T47D (cell line): ENCODE measurements at places on chromosomes 3 and 15.

GRCh38 chr3:23580096-23580713 is 225.6 kb upstream of the UBE2E1 start:
- DNase-seq, result no peak

- no peak for DNase-seq
Measured at GRCh38 chr3:134336587-134336986, 37.7 kb downstream of the AMOTL2 start.

GRCh38 chr15:39801641-39802309 is 19.1 kb upstream of the FSIP1 start:
- DNase-seq, result peak; percentile 34

- no peak for DNase-seq
Measured at GRCh38 chr3:171556148-171556547, 95.9 kb upstream of the TNIK start.

DNA sequence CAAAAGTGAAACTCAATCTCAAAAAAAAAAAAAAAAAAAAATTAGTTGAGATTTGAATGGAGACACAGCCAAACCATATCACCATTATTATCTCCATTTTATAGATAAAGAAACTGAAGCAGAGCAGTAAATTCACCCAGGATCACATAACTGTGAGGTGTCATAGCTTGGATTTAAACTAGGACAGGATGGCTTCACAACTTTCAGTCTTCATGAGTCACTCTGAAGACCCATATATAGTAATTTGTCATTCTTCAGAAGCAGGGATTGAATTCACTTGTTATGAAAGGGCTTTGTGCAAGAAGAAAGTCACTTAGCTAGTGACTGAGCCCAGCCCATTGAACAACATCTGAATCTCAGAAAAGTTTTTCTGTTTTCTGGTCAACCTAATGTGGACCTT is 60.5 kb upstream of the LRIG1 start:
- DNase-seq, result no peak

DNA sequence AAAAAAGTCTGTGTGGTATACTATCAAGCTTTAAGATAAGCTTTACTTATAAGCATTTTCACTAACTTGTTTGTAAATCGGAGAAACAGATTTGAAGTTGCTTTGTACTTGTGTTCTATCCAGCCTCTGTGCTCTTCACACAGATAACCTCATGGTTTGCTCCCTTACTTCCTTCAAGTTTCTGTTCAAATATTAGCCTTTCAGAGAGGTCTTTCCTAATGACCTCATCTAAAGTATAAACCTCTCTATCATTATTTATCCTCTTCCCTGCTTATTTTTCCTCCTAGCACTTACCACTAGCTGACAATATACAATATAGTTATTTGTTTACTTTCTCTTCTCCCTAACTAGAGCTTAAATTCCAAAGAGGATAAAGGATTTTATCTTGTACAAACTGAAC is 180.0 kb downstream of the CBLB start:
- DNase-seq, result no peak

- no peak for DNase-seq
Measured at GRCh38 chr15:80856400-80856799, 77.2 kb downstream of the CEMIP start.

DNA sequence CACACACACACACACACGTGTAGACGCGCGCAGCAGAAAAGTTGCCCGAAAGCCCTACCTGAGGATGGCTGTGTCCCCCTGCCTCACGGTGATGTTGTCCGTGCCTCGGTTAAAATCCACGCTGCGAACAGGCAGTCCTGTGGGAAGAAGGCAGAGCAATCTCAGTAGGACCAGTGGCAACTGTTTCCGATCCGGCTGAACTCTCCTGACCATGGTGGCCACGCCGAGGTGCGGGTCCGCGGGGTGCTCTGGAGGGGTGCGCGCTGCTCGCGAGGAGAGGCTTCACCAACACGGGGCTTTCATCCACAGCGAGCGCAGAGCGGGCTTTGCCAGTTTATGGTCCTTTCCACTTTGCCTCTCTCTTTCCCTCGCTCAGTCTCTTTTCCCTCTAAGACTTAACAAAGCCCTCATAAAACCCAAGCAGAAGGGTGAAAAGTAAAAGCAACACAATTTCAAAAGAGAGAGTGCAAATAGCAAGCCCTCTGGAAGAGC is 422 bp downstream of the LSAMP start:
- no peak for DNase-seq

- no peak for DNase-seq
Measured at GRCh38 chr15:78192826-78193594, 41.4 kb downstream of the ACSBG1 start.

DNA sequence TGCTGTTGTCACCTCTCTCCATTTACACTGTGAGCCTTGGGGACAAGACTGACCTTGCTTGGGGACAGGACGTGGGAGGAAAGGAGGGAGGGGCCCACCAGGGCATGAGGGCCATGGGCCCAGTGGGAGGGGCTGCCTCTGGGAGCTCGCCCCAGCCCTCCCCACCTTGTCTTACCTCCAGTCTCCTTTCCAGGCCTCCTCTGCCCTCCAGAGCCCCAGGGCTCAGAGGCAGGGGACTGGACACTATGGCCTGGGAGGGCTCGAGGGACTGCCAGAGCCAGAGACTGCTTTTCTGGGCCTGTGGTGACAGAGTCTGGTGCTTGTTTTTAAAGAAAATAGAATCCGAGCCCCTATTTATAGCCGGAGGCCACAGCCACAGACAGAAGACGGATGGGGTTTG is 10.2 kb downstream of the CSPG4 start:
- no peak for DNase-seq

GRCh38 chr15:98801234-98801561 is 152.9 kb downstream of the IGF1R start:
- no peak for DNase-seq

- DNase-seq, result no peak
Measured at GRCh38 chr15:78878356-78878755, 5.7 kb downstream of the MORF4L1 start.

- DNase-seq, result no peak
Measured at GRCh38 chr15:66226736-66227135, 26.8 kb downstream of the MEGF11 start.

DNA sequence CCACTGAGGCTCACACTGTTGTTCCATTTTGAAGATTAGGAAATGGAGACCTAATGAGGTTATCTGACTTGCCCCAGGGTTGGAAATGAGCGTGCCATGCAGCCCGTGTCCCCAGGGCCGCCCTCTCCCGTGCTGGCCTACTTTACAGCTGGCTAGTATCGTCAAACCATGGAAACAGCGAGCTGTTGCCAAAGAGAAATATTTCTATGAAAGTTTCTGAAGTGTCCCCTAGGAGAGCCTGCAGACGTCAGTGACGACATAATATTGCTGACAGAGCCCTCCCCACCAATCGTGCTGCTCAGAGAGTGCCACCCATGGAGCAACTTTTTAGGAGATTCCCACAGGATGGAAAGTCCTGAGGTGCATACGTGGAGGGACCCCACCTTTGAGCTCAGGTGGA is 11.2 kb upstream of the FAM174B start:
- peak; percentile 39 for DNase-seq

GRCh38 chr15:78422571-78423340 is 15.3 kb upstream of the IREB2 start:
- DNase-seq, result peak; percentile 71

DNA sequence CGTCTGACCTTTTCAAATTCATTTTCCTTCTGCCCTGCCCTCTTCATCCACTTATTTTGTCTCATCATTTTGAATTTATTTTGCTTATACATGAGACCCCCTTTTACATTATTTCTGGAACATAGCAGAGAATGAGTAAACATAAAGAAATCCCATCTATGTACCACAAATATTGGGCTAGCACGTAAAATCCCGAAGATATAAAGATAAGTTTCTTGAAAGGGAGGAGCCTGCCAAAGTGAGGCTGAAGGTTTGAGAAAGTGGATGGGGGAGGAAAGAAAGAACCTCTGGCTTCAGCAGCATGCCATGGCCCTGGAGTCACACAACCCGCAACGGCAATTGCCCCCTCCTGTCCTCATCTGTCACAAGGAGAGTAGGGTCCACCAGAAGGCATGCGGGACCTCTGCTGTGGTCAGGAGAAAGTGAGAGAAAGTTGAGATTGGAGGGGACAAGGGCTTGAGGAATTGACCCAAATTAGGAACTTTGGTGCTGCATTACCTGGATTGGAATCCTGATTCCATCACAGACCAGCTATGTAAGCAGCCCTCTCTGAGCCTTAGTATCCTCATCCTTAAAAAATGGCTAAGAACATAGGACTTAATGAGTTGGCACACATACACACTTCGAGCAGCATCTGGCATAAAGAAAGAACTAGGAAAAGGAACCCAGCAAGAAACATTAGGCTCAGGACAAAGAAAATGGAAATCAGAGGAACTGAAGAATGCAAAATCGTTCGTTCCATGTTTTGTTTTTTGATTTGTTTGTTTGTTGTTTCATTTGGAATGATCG is 53.7 kb upstream of the GYG1 start:
- no peak for DNase-seq

DNA sequence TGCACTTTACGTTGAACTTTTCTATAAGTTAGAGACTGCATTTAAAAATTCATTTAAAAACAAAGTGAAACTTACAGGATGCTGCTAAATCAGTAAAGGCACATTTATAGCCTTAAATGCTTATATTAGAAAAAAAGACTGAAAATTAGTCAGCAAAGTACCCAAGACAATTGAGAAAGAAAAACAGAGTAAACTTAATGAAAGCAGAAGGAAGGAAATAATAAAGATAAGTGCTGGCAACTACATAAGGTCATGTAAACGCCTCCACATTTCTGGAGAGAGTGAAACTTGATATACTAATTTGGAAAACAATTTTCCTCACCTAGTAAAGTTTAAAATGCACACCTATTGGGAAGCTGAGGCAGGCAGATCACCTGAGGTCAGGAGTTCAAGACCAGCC is 58.2 kb upstream of the ACAN start:
- DNase-seq, result no peak

GRCh38 chr3:4856136-4856535 is 123.1 kb upstream of the BHLHE40 start:
- DNase-seq, result no peak

DNA sequence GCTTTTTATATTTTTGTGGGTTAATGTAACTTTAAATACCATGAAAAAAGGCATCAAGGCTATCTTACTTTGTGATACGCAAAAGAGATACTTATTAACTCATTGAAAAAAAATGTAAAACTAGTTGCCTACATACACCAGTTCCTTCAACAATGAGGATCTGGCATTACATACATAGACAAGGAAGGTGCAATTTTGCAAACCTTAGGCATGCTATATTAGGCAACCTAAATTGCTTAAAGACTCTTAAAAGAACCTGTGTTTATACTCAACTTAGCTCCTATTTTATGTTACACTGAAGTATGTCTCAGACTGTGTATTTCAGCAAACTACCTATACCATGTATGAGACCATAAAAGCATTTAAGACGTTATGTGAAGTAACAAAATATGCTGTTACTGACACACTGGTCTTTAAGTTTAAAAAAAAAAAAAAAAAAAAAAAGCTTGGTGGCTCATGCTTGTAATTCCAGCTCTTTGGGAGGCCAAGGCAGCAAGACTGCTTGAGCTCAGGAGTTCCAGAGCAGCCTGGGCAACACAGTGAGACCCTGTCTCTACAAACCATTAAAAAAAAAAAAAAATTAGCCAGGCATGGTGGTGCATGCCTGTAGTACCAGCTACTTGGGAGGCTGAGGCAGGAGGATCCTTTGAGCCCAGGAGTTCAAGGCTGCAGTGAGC is 9.1 kb downstream of the TASOR start:
- DNase-seq, result no peak
